ENCODE measurements at places on chromosomes 7 and 10. TPM values are rescaled to one million over a fixed set of nuclear protein-coding genes. Genes with fewer than 3 reads are reported as not detected.

- DNase-seq, result no peak
Observed at GRCh38 chr7:127815631-127816145, 163.7 kb downstream of the SND1 start.

DNA sequence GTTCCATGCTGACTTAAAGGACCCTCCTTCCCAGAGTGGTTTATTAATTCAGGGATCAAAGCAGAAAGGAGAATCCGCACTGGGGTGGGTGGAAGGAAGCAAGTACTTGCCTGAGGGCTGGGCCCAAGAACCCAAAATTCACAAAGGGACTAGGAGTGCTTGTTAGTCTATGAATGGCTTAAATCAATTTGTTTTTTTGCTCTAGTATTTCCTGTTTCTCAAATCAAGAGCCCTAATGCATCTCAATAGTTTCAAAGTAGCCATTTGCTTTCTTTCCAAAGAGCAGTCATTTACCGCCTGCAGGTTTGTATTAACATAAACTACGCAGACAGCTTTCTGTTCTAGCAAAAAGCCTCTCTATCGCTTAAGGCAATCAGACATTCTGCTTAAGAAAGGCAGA is 44.2 kb upstream of the SLC35G1 start:
- no peak for DNase-seq

GRCh38 chr7:91945476-91945875 is 4.8 kb downstream of the AKAP9 start:
- DNase-seq, result no peak

- no peak for DNase-seq
Observed at GRCh38 chr7:50658696-50659095, 93.5 kb upstream of the DDC start.

GRCh38 chr7:22043367-22043766 is 97.7 kb upstream of the CDCA7L start:
- no peak for DNase-seq

- DNase-seq, result no peak
Observed at GRCh38 chr7:3112479-3113134, 68.9 kb upstream of the CARD11 start.

- DNase-seq, result no peak
Observed at GRCh38 chr7:149732611-149733010, 40.8 kb downstream of the ZNF467 start.

DNA sequence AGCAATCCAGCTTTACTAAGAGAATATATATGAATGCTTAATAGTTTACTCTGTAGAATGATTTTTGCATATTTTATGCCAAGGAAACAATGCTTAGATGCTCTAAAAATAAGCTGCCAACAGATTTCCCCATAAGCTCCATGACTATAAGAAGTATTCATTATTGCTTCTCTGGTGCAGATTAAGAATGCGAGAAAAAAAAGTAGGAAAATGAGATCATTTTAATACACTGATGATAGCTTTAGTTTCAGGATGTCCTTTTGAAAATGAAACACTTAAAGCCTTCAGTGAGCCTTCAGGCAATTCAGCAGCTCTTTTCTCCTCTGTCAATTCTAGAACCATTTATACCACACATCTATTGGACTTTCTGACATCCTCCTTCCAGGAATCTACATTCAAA is 735.0 kb upstream of the POT1 start:
- no peak for DNase-seq

DNA sequence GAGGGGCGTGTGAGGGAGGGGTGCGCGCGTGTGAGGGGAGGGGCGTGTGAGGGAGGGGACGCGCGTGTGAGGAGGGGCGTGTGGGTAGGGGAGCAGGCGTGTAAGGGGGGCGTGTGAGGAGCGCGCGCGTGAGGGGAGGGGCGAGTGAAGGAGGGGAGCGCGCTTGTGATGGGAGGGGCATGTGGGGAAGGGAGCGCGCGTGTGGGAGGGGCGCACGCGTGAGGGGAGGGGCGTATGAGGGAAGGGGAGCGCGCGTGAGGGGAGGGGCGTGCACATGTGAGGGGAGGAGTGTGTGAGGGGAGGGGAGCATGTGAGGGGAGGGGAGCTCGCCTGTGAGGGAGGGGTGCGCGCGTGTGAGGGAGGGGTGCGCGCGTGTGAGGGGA is 19.1 kb downstream of the MXI1 start:
- peak; percentile 96 for DNase-seq

GRCh38 chr7:120716307-120716706 is 141.6 kb downstream of the TSPAN12 start:
- DNase-seq, result no peak

- DNase-seq, result no peak
Observed at GRCh38 chr10:85447690-85448089, 918.9 kb downstream of the GRID1 start.

- no peak for DNase-seq
Observed at GRCh38 chr10:94093286-94093905, 99.7 kb downstream of the PLCE1 start.

GRCh38 chr7:30313348-30313747 is 29.0 kb downstream of the ZNRF2 start:
- no peak for DNase-seq

DNA sequence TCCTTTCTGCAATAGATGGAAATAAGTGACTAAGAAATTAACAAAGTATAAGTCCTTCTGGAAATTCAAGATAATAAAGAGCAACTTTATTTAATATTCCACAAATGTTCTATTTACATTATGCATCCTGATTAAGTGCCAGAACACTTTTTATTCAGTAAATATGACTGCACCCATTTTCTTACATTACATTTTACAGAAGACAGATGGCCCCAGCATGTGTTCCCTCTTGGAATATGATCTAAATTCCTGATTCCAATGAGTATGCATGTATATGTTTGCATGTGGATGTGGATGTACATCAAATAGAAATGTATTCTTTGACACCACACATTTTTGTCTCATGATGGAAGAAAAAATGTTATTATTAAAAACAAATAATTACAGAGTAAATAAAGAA is 628.7 kb upstream of the SEMA3D start:
- DNase-seq, result no peak

DNA sequence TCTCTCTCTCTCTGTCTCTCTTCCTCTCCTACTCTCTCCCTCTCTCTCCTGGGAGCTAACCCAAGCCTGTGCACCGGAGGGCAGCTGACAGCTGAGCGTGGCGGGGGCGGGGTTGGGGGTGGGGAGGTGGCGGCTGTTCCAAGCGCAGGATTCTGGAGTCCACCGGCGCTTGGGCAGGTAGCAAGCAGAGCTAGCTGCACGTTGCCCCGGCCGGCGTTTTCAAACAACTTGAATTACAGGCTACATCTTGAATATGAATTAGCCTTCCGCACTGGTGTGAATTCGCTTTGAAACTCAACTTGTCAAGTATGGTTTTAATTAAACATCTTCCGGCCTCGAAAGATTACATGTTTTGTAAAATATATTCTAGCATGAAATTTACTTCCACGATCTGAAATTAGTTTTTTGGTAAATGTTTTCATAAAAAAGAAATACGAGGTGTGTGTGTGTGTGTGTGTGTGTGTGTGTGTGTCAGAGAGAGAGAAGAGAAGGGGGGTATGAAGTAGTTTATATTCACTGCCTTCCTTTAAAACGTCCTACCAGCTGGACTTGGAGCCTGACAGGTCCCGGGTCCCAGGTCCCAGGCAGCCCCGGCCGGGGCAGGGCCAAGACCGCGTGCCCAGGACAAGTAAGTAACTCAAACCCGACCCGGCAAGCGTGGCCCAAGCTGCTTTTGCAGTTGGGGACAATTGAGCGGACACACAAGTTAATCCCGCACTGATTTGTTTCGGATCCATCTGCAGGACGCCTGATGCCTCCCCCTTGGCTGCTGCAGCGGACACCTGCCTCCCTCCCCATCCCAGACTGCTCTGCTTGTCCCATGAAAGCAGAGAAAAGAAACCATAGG is 9.0 kb upstream of the DLX6 start:
- no peak for DNase-seq

GRCh38 chr7:147923841-147924240 is 666.7 kb upstream of the C7orf33 start:
- DNase-seq, result no peak

The ASB4 gene
- total RNA-seq, result not detected

The KCND2 gene
- total RNA-seq, result 0.41 TPM

The MMRN2 gene
- 5.7 TPM for total RNA-seq

The RARRES2 gene
- total RNA-seq, result 202 TPM

The KNDC1 gene
- 0.14 TPM for total RNA-seq

The MUC12 gene
- 814 TPM for total RNA-seq

The GIMAP5 gene
- total RNA-seq, result 10.3 TPM

The TMEM139 gene
- total RNA-seq, result 46.6 TPM

The TWNK gene
- 7.8 TPM for total RNA-seq
